ENCODE measurements at places on chromosomes 6 and 20.

DNA sequence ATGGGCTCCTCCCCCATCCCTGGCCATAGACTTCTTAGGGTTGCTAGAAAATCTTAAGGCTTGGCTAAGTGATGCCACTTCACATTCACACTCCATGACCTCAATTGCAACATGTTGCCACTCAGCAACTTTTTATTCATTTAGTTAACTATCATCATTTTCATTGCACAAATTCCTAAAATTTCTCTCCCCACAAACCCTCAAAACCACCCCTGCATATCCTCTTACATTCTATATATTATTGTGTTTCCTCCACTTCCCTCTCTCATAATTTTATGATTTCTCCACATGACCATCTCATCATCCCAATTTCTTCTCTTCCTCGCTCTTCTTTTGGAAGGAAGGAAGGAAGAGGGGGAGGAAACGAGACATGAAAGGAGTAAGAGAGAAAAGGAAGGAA lies 436.0 kb downstream of the HACE1 start:
- DNase-seq: no peak

- DNase-seq: no peak
Measured at GRCh38 chr6:138891255-138891986, 95.5 kb downstream of the ECT2L start.

DNA sequence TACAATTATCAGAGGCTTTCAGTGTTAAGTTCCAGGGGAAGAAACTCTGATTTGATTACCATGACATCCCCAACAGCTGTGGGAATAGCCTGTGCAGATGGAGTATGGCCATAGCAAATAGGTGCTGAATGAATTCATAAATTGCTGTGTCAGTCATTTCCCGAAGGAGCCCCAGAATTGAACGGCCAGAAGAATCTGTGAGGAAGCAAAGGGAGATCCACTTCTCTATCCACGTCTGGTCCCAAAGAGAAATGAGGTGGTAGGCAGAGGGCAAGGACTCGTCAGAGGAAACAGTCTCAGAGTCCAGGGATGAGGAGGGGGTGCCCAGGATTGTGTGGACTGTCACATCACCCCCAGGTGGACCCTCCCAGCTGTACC lies 3.1 kb upstream of the TAF8 start:
- DNase-seq: no peak

- no peak for DNase-seq
Measured at GRCh38 chr6:52718550-52718949, 44.7 kb downstream of the GSTA2 start.

DNA sequence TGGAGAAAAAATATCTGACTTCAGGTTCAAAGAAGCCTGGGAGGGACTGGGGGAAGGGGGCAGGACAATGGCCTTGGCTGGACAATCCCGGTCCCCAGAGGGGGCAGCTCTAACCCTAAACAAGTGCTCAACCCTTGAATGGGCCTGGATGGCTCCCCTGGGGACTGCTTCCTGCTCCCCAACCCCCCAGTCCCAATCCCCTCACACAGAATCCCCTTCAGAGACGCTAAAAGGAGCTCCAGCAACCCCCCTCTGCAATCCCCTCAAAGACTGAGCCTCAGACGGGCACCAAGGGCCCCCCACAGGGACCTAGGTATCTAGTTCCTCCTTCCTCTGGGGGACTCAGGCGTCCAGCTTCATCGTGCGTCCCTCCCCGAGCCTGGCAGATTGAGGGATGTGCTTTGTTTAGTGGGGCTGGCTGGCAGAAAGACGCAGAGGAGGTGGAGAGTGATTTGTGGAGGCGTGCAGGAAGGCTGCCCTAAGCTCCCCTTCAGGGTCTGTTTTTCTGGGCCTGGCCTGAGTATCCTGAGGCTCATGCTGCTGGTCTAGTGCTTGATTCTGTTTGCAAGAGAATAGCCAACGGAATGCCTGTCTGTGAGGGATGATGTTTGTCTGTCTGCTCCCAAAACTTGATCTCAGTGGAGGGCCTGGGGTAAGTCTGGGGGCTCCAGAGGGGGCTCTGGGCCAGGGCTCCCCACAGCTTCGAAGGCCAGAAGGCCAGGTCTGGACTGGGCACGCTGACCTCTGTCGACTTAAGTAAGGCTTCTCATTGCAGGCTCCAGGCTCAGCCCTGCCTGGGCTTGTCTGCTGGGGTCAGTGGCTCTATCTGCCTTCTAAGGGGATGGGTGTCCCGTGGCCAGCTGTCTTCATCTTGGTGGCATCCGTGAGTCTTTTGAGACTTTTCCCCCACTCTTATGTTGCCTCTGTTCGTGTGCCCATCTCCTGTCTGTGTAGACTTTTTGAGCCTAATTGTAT lies 1.7 kb upstream of the POU5F1 start:
- DNase-seq: no peak

- no peak for DNase-seq
Measured at GRCh38 chr6:135030056-135030473, 24.6 kb downstream of the HBS1L start.

GRCh38 chr6:37110500-37111461 lies 59.2 kb upstream of the PIM1 start:
- no peak for DNase-seq

- DNase-seq: no peak
Measured at GRCh38 chr6:108417027-108417426, 122.2 kb downstream of the AFG1L start.

Data from CD4-positive, alpha-beta T cell treated with Interferon gamma for 1 hour (primary cell).